Inflammatory macrophage treated with lipopolysaccharide for 1 hour (primary cell): ENCODE measurements at places on chromosomes 2 and 18.

- no peak for DNase-seq
These were observed 50.9 kb downstream of the PKP4 start for GRCh38 chr2:158507679-158508078.

GRCh38 chr2:19868224-19868623, 33.6 kb downstream of the TTC32 start:
- DNase-seq: no peak

DNA sequence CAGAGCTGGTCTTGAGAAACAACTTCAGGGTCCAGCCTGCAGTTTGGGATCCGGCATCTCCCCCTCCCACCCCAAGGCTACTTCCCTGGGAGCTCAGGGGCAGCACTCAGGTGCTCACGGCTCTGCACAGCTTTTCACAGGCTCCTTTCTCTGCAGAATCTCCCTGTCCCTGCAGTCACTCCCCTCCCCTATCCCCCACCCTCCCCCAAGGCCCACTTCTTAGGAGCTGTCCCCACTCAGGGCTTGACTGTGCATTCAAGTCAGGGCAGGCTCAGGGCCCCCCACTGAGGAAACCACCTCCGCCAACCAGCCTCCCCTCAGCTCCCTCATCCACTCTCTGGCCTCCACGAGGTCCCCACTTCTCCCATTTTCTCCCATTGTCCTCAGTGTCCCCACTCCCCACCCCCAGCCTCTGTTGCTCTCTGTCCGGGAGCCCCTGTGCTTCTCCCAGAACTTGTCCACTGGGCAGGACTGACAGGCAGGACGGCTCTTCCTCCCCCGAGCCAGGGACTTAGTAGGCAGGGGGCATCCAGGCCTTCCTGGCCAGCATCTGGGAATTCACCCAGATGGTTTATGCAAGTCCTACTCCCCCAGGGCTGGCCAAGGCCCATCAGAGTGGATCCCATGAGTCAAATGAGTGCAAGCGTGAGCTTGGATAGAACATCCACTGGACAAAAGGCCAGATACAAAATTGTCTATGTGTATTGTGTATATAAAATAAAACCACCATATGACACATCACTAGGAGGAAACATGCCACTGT, 7.6 kb downstream of the NMUR1 start:
- no peak for DNase-seq

- no peak for DNase-seq
These were observed 15.9 kb upstream of the HAAO start for GRCh38 chr2:42808301-42808700.

DNA sequence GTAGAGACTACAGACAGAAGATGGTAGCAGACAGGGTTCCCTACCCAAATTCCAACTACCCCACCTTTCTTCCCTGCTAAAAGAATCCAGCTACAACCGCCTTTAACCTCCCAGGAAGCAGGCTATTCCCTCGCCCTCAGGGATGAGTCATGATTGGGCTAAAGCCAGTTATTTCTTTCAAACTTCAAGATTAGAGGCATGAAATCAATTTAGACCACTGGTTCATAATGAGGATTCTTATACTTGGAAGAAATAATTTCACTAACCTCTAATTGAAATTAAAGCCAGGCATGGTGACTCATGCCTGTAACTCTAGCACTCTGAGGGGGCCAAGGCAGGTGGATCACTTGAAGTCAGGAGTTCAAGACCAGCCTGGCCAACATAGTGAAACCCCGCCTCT, 20.0 kb downstream of the TRIP12 start:
- DNase-seq: no peak

DNA sequence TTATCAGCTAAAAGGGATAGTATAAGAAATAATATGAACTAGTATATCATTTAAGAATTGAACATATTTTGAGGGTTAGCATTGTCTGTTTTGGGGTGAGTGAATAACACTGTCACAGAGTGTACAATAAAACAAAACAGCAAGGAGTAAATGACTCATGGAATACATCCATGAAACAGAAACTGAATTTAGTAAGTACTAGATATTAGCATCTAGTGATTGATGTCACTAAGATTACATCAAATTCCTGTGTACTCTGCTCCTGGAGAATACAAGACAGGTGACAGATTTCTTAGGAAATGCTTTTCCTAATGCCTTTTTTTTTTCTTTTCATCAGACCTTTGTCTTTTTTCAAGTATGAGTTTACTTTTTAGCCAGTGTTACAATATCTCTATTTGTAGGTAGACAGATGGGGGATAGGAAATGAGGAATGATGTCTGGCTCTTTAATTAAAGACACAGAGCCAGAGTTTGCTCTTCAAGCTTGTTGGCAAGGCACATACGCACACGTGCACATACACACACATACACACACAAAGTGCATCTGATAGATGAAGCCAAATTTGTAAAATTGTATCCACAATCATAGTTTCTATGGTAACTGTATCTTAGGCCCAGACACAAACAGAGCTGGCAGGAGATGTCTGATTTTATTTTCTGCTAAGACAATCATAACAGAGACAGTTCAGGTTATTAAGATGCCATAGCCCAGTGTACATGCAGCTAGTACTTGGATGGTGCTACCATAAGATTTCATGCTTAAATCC, 138.2 kb upstream of the NRP2 start:
- no peak for DNase-seq
